Activated CD4-positive, alpha-beta T cell treated with anti-CD3 and anti-CD28 coated beads, Interleukin-2, amount 50 U/mL, for 4 hours (primary cell): ENCODE measurements at places on chromosomes 5 and 9.

GRCh38 chr5:115947260-115947659 lies 15.0 kb upstream of the LVRN start:
- no peak for DNase-seq

DNA sequence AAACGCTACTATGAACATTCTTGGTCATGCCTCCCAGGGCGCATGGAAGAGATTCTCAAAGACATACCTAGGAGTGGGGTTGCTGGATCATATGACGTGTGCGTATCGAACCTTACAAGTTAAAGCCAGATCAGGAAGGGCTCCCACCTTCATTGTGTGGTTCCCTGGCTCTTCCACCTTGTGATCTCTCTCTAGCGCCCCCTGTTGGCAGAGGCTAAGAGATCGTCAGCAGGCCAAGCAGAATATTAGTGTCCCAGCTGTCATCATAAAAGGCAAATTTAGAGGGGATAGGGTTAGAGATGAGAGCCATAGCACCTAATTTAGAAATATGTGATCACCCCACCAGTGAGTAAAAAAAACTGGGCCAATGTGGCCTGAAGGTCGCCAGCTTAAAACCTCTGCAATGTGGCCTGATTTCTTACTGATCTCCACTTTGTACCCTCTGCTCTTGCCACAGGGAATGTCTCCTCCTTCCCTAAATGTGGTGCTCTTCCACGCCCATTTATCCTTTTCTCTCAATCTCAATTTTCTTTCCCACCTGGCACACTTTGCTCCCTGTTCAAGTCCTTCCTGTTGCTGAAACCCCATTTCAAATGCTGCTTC lies 91.7 kb upstream of the SHB start:
- peak; percentile 22 for DNase-seq

GRCh38 chr5:54653956-54654614 lies 136.5 kb downstream of the SNX18 start:
- DNase-seq = no peak

- no peak for DNase-seq
Observed at GRCh38 chr5:65970481-65971367, 44.3 kb downstream of the ERBIN start.

DNA sequence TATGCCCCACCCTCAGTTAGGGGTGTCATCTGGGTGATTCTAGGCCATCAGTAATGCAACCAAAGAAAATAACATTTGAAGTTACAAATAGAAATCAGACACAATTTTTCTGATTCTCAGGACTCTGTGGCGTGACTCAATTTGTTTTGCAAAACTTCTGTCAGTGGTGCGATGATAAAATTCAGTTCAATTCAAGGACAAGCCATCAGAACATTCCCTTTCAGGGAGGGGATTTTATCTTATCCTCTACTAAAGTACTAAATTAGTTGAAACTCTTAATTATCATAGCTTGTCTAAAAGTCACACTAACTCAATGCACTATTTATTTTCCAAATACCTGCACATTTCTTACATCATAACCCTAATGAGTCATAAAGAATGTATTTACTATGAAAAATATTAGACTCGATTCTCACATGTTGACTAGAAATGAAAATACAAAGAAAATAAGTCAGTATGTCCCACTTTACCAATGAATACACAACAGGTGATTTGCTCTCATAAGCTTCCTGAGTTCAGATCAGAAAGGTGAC lies 28.2 kb downstream of the HTR4 start:
- DNase-seq = no peak

DNA sequence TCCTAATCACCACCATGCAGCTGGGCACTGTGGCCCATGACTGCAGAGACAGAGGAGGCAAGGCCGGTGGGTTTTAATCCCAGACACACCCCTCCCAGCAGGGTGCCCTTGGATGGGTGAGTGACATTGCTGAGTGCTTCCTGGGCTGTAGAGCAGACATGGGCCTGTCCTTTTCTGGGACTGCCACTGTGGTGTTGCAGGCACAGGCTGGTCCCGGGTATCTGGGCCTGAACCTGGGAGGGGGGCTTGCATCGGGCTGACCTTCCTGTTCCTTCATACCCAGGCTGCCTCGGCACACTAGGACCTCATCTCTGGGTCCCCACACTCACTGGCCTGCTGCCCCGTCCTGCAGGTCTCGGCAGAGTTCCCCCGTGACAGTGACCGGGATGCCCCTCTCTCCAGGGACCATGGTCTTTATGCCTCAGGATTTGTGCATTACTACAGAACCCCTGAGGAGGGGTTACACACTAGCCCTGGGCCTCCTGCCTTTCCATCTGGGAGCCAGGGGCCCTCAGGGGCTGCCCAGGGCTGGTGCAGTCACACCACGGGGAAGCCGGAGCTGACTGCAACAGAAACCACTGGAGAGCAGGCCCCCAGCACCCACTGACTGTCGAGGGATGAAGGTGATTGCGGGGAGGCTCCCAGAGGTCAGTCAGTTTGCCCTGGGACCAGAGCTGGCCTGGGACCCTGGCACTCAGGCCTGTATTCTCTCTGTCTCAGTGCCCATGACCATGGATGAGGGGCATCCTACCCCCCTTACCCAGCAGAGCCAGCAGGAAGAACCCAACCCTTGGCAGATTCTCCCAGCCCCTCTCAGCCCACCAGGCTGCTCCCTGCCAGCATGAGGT lies 8.9 kb upstream of the SLC25A48 start:
- no peak for DNase-seq

DNA sequence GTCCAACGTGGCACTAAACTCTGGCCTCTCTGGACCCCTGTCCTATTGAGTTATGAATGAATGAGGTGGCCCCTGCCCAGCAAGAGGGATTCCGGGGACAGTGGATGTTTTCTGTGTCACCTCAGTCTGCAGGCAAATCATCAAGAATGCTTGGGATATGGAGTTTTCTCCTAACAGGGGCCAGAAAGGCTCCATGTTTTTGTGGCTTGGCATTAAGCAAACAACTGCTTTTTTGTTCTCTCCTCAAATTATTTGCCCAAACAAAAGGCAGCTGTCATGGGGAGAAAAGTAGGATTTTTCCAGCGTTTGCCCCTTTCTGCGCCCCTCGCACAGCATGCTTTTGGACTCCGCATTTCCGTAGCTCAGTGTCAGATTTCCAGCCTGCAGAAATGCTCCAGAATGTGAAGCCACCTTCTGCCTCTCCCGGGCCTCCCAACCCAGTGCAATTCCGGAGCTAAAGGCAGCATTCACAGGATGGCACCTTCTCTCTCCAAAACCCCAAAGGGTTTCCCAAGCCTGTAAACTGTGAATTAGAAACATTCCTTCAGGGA lies 553.3 kb downstream of the CCDC171 start:
- no peak for DNase-seq

DNA sequence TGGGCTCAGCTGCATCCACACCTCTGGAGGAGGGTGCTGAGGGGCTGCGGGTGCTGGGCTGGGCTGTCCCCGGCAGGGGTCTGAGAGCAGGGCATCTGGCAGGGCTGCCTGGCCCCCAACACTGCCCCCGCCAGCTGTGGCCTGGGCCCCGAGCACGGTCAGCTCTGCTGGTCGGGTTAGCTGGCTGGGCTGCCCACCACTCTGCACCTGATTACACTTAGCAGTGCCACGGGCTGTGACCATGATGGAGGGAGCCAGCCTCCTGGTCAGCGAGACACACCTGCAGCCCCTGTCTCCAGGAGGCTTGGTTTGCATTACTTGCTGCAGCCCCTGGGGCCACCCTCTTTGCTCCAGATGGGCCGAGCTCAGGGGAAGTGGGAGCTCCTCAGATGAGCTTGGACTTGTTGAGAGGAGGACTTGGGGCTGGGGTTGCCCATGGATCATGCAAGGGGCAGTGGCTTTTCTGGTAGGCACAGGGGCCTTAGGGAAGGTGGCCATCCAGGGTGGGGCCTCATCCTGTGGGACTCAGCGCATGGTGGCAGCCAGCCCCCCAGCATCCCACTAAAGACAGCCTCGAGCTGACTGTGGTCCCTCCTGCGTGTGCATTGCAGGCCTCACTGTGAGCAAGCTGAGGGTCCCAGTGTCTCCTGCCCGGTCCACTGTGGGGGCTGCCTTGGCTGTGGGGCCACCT lies 132.0 kb upstream of the FAM120A start:
- no peak for DNase-seq

- no peak for DNase-seq
Observed at GRCh38 chr5:31706186-31706585, 67.3 kb downstream of the PDZD2 start.

DNA sequence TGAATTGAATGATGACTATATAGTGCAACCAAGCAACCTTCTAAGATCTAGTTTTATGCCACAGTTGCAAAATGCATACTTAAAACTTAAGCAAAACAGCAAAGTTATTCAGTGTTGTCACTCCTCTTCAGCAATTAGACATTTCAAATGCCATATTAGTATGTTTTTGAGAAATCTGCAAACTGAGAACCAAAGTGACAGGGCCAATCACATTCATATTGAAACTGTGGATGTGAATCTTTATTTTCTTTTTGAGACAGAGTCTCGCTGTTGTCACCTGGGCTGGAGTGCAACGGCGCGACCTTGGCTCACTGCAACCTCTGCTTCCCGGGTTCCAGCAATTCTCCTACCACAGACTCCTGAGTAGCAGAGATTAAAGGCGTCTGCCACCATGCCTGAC lies 249.2 kb upstream of the EFNA5 start:
- DNase-seq = no peak

GRCh38 chr5:157559301-157559700 lies 16.3 kb downstream of the ADAM19 start:
- no peak for DNase-seq

DNA sequence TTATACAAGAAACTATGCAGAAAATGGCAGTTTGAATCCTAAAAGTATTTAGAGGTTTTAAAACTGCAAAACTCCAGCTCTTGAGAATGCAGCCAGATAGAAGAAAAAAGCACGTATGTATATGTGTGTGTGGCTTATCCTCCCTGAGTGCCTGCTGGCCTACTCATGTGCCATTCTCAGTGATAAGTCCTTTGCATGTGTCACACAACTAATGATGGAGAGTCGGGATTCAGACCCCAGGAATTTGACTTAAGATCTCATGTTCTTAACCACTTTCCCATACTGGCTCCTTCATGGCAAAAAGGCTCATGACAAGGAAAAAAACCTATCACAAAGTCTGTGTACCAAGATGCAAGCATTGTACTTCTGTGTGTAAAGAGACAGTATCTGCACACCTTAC lies 26.6 kb downstream of the SMARCA2 start:
- DNase-seq = no peak

DNA sequence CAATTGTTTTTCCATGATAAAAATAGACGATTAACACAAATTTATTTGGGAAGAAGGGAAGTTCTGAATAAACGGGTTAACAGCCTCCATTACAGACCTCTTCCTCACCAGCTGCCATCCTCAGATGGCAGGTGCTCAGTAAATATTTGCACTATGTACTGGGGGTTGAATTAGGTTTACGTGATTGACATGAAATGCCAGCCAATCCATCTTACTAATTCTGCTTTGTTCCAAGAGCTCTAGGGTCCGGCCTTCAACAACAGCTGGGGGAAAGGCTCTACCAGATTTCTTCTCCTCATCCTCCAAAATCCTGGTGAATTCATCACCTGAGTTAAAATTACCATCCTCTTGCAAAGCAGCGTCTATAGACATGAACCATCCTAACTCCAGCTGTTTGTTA lies 104.6 kb downstream of the MTX3 start:
- no peak for DNase-seq

DNA sequence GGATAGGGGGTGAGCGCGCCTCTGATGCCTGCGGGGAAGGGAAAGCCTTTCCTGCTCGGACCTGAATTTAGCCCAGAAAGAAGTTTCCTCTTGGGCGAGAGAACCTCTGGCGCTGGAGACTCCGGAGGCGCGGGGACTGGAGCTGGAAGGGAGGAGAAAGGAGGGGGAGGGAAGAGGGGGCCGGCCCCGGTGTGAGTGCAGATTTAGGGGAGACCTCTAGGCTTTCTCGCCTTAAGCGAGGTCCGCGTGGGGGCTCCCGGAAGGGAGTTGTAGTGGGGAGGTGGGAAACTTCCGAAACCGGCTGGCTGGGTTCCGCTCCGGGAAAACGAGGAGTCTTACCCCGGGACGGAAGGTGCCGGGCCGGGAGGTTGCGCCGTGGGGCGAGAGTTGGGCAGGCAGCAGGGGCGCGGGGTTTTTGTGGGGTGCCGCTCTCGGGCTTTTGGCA lies 1.3 kb downstream of the PCSK5 start:
- no peak for DNase-seq

DNA sequence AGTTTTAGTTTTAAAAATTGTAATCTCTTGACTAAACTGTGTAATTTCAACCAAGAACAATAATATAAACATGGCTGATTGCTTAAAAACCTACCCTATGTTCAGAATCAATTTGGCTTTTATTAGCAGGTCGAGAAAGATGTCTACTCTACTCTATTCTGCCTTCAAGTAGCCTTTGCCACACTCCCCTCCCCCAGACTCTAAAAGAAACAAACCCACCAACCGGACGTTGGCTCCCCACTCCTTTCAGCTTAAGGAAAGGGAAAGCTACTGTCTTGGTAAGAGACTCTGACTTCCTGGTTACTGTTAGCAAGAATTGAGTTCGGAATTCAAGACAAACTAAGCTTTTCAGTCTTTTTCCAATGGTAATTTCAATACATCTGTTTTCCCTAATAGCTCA lies 46.7 kb downstream of the TNFAIP8 start:
- no peak for DNase-seq

DNA sequence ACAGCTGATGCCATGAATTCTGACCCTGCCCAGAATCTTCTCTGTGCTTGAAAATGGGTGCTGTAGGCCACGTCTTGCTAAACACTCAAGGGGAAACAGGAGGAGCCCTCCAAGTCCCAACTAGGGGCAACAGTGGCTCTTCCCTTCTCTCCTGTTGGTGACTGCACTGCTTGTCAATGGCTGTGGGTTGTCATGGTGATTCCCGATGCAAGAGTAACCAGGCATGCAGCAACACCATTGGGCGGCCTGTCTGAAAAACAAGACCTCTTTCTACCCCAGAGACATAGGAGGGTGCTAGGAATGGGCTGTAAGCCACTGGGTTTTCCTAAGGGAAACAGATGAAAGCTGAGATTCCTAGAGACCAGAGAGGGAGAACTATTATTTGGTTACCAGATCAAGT lies 201.7 kb upstream of the PANK3 start:
- no peak for DNase-seq

- no peak for DNase-seq
Observed at GRCh38 chr5:74257645-74258313, 382.7 kb downstream of the ENC1 start.

GRCh38 chr5:16642867-16643266 lies 26.1 kb upstream of the RETREG1 start:
- no peak for DNase-seq
